ENCODE measurements at places on chromosomes 1 and 21.

- no peak for DNase-seq
Observed at GRCh38 chr1:207581496-207582153, 63.3 kb upstream of the CR1L start.

- no peak for DNase-seq
Observed at GRCh38 chr21:21262048-21262447, 263.8 kb downstream of the NCAM2 start.

DNA sequence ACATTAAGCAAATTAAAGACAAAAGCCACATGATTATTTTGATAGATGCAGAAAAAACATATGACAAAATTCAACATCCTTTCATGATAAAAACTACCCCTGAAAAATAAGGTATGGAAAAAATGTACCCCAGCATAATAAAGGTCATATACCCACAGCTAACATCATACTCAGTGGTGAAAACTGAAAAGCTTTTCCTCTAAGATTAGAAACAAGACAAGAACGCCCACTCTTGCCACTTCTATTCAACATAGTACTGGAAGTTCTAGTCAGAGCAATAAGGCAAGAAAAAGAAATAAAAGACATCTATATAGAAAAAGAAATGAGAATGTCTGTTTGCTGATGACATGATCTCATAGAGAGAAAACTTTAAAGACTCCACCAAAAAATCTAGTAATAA lies 20.7 kb downstream of the ERO1B start:
- no peak for DNase-seq

DNA sequence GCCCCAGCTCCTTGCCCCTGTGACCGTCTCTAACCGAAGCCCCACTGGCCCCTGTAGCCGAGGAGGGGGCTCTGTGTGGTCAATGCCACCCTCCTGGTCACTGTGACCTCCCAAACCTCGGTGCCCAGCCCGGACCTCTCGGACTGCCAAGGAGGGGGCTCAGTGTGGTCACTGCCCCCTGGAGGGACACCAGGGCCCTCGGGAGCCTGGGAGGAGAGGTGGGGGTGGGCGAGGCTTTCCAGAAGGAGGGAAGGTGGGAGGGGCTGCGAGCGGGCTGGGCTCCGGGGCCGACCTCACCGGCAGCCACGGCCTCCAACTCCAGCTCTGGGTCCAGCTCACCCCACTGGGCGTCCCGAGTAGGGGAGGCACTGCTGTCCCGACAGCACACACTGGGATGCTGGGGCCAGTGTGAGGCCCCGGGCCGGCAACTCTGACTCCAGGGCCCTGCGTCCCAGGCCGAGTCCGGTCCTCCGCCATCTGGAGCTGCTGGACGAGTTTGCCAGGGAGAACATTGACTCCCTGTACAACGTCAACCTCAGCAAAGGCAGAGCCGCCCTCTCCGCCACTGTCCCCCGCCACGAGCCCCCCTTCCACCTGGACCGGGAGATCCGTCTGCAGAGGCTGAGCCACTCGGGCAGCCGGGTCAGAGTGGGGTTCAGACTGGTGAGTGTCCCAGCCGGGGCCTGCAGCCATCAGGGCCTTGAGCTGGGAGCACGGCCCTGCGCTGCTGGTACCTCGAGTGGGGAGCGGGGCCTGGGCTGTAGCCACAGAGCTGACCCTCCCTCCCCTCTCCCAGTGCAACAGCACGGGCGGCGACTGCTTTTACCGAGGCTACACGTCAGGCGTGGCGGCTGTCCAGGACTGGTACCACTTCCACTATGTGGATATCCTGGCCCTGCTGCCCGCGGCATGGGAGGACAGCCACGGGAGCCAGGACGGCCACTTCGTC lies 6.4 kb downstream of the SCNN1D start:
- DNase-seq = no peak

DNA sequence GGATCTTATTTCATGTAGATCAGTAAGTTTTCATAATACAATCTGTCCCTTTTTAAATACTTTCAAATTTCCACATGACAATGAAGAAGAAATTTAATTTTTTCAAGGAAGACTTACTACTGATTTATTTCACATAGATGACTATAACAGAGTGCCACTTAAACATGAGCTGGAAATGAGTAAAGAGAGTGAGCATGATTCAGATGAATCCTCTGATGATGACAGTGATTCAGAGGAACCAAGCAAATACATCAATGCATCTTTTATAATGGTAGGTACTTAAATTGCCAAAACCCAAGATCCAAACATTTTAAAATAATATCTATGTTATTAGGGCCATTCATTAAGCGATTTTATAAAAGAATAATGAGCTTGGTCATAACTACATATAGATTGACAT lies 110.4 kb downstream of the PTPRC start:
- DNase-seq = no peak

- DNase-seq = no peak
Observed at GRCh38 chr1:234474375-234474774, 4.6 kb downstream of the TARBP1 start.

DNA sequence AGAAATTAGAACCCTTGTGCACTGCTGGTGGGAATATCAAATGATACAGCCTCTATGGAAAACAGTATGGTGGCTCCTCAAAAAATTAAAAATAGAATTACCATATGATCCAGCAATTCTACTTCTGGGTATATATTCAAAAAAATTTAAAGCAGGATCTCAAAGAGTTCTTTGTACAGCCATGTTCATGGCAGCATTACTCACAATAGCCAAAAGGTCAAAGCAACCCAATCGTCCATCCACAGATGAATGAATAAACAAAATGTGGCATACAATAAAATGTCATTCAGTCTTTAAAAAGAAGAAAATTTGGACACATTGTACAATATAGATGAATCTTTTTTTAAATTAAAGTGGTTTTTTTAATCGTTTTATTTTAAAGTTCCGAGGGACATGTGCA lies 36.3 kb upstream of the ERG start:
- no peak for DNase-seq

DNA sequence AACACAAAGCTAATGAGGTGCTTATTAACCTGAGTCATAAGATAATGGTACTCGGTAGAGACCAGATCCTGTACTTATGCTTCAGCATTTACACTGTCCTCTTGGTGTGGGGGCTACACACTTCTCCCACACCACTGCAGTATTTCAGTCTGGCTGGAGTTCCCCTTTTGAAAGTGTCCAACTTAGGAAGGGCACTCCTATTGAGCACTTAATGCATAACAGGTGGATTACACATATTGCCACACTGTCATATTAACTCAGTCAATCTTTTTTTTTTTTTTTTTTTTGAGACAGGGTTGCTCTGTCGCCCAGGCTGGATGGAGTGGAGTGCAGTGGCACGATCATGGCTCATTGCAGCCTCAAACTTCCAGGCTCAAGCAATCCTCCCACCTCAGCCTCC lies 1.5 kb downstream of the GPATCH4 start:
- no peak for DNase-seq

- no peak for DNase-seq
Observed at GRCh38 chr1:1262071-1262470, 11.6 kb downstream of the UBE2J2 start.

DNA sequence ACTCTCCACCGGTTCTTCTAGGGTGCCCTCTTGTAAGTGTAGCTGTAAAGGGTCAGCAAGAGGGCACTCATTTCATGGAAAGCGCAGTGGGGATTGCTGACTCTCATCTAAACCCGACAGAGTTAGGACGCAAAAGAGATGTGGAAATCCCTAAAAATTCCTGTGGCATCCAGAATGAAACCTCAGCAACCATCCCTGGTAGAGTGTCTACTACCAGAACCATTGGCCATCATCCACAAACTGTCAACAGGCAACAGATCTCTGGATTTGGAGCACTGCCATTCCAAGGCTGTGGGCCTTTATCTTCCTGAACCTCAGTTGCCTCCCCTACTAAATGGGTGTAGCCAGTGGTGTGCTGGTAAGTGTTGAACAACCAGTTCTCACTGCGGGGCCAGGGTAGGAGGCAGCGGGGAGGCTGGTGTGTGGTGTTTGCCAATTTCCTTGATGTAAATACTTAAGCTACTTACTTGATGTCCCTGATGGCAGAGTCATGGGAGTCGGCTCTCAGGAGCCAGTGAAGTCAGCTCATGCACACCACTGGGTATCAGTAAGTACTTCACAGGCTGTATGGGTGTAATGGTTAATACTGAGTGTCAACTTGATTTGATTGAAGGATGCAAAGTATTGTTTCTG lies 195.8 kb downstream of the KAZN start:
- no peak for DNase-seq

GRCh38 chr21:37207441-37208009 lies 59.6 kb downstream of the VPS26C start:
- no peak for DNase-seq

- no peak for DNase-seq
Observed at GRCh38 chr1:205449750-205450443, 5.9 kb downstream of the BLACAT1 start.

DNA sequence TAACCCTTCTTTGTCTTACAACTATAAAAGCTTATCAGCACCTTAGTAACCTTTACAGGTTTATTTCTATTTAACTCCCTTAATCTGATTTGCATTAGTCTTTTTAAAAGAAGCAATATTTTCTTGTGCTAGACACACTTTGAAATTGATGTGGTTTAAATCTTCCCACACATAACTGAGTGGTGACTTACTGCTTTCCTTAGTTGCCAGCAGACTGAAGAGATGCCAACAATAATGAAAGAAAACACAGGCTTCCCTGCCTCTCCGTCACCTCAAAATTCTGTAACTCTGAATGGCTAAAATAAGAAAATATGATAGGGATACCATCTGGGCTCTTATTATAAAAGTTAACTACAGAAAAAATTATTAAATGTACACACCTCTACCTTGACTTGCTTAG lies 196.8 kb downstream of the PTBP2 start:
- DNase-seq = no peak

DNA sequence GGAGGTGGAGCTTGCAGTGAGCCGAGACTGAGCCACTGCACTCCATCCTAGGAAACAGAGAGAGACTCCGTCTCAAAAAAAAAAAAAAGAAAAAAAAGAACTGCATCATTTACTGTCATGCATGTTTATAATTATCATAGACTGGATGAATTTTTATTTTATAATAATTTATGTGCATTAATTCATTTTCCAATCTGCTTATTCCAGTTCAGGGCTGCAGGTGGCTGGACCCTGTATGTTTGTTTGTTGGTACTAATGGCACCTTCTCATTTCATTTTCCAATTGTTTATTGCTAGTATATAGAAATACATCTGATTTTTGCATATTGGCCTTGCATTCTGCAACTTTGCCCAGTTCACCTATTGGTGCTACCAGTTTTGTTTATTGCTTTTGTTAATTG lies 19.0 kb upstream of the SOX13 start:
- DNase-seq = no peak

DNA sequence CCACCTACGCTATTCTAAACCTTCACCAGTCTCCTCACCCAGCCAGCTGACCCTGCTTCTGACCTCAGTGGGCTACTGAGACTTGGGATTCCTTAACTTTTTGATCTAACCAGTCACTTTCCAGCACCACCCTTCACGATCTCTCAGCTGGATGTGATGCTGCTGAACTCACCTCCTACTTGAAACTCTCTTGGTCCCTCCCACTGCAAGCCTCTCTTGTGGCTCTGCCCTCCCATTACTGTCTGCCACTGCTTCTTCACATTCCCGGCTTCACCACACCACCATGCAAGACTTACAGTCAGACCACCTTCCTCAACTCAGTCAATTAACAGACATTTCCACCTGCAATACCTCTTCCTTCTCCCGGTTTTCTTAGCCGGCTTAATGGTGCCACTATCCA lies 6.3 kb downstream of the TAF5L start:
- DNase-seq = no peak

GRCh38 chr1:34828611-34829010 lies 30.9 kb downstream of the SMIM12 start:
- DNase-seq = no peak

GRCh38 chr1:50959303-50959912 lies 659 bp downstream of the FAF1 start:
- no peak for DNase-seq

DNA sequence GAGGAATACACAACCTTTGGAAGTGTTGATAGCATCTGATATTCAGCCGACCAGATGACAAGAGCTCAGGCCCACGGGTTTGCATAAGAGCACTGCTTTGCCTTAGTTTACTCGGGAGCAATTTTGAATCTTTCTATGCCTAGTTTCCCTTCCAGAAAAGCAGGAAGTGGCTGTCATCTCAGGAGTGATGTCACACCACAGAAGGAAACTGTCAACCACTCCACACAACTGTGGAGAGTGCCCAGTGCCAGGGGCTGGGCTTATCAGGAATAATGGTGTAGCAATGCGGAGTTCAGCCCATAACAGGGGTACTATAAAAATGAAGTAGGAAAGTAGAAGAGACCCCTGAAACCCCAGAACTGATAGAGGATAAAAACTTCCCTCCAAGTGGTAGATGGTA lies 28.4 kb downstream of the NTPCR start:
- no peak for DNase-seq

DNA sequence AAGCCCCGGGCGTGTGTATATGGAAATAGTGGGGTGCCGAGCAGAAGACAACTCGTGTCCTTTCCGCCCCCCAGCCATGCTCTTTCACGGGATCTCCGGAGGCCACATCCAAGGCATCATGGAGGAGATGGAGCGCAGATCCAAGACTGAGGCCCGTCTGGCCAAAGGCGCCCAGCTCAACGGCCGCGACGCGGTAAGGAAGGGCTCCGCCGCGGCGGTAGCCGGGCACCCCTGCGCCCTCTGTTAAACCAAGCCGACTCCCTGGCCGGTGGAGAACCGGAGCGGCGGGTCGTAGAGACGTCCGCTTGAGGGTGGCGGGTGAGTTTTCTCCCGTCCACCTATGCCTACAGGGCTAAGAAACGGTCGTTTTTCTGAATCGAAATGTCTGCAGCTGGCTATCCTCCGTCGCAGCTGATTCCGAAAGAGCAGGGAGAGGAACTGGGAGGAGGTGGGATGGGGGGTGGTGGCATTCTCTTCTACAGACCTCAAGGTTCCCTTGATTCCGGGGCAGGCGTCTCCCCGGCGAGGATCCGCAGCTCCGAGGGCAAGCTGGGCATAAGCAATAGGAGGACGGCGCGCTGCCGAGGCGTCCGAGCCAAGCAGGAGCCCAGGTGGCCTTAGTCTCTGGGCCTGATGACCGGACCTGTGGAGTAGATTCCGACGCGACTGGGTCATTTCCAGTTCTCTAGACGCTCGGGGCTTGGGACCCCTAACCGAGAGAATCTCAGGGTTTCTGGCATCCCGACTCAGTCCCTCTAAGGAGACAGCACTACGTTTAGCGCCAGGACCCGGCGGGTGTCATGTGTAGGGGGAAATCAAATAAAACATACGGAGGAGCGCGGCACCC lies 856 bp downstream of the LHX9 start:
- DNase-seq = no peak

GRCh38 chr1:119631433-119632102 lies 16.5 kb downstream of the ZNF697 start:
- DNase-seq = no peak

DNA sequence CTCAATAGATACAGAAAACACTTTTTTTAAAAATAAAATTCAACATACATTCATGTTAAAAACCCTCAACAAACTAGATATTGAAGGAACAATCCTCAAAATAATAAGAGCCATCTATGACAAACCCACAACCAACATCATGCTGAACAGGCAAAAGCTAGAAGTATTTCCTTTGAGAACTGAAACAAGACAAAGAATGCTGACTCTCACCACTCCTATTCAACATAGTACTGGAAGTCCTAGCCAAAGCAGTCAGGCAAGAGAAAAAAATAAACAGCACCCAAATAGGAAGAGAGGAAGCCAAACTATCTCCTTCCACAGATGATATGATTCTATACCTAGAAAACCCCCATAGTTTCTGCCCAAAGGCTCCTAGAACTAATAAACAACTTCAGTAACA lies 46.2 kb upstream of the IVNS1ABP start:
- no peak for DNase-seq

GRCh38 chr1:173758110-173758509 lies 43.3 kb downstream of the KLHL20 start:
- DNase-seq = no peak

Data from CD4-positive, alpha-beta T cell treated with Interferon gamma for 1 hour (primary cell).